Epithelial cell of prostate (primary cell): ENCODE measurements at places on chromosomes 11 and 22.

GRCh38 chr11:7314811-7315604, 63.3 kb downstream of the SYT9 start:
- DNase-seq, result no peak

DNA sequence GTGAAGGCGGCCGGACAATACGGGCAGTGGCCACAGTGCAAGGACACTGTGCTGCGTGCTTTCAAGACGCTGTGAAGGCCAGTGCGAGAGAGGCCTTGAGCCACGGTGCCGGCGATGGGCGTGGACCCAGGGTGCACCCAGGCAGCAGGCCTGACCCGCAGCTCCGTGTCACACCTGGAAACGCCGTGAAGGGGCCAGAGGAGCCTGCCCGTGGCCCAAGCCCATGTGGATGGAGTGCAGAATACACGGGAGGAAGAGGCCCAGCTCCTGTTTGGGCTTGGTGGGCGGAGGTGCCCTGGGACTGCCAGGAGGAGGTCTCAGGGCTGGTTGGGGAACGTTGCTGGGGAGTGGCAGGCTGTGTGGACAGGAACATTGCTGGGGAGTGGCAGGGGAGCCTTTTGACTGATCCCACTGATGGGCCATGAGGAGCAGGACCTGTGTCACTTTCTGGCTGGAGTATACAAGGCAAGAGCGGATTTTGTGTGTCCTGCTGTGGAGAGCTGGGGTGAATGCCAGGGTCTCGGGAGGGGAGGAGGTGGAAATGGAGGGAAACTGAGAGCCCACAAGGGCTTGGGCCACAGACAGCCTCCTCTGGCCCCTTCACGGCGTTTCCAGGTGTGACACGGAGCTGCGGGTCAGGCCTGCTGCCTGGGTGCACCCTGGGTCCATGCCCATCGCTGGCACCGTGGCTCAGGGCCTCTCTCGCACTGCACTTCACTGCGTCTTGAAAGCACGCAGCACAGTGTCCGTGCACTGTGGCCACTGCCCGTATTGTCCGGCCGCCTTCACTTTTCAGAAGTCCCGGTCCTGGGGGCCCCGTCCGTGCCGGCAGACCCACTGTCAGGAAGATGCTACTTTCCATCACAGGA, 925.4 kb downstream of the BRD1 start:
- DNase-seq, result no peak

GRCh38 chr11:28730889-28731288, 622.7 kb downstream of the METTL15 start:
- no peak for DNase-seq

- no peak for DNase-seq
Measured at GRCh38 chr22:23361676-23362075, 181.4 kb downstream of the BCR start.

DNA sequence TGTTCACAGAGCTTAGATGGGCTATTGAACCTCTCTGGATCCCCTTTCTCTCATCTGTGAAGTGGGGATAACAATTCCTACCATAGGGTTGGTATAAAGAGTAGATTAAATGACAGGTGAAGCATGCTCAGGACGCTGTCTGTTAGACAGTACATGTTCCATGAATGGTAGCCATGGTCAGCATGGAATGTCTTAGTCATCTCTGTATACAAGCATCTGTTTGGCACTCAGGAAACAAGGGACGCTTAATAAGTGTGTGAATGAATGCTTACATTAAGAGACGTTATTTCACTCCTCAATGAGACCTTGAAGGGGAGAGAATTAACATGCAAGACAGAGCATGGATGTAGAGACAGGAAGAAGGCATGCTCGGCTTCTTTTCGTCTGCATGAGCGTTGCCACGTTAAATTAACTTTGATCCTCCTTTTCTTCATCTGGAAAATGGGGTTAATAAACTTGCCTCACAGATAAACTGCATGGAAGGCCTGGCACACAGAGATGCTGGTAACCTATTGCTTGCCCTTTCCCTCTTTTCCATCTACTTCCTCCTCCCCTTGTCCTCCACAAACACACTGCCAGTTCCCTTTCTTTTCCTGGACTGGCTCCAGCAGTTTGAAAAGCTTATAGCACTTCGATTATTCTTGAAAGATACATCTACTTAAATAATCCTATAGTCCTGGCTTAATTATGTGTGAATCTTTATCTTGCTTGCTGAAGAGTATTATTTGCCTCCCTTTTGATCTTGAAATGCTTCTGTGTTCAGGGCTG, 267.2 kb upstream of the MTNR1B start:
- peak; percentile 24 for DNase-seq

- DNase-seq, result no peak
Measured at GRCh38 chr11:123451183-123451781, 21.2 kb downstream of the GRAMD1B start.

- no peak for DNase-seq
Measured at GRCh38 chr22:32517921-32518320, 43.3 kb downstream of the FBXO7 start.

GRCh38 chr11:62146476-62147200, 22.8 kb downstream of the INCENP start:
- DNase-seq, result no peak
